Stimulated activated CD4-positive, alpha-beta T cell treated with anti-CD3 and anti-CD28 coated beads, TNF-alpha, amount 100 ng/mL, for 4 hours (primary cell): ENCODE measurements at places on chromosomes 5 and 9.
A peak's percentile ranks its signal among the peaks of the same experiment; 100 is the strongest.

GRCh38 chr5:169627551-169627950 is 9.5 kb upstream of the DOCK2 start:
- no peak for DNase-seq

GRCh38 chr5:54084696-54085095 is 225.7 kb downstream of the ARL15 start:
- DNase-seq: no peak

DNA sequence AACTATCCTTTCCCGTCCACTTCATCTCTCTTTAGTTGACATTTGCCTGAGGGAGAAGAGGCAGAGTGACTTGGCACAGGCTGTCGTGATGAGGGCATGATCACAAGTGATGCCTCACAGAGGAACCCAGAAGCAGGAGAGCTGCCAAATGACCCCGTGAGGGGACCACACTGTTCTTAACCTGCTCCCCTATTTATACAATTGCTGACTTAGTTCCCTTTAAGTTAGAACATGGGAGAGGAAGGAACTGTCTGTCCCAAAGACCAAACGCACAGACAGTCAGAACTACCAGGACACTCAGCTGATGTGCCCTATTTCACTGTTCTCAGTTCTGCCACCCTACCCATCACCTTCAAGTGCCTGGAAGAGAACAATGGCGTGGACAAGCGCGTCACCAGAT is 73.7 kb downstream of the SLC1A3 start:
- no peak for DNase-seq

- DNase-seq: no peak
Observed at GRCh38 chr5:16578474-16578883, 38.3 kb downstream of the RETREG1 start.

GRCh38 chr5:33831041-33831440 is 60.7 kb downstream of the ADAMTS12 start:
- no peak for DNase-seq

- DNase-seq: no peak
Observed at GRCh38 chr5:143886096-143886495, 74.1 kb downstream of the HMHB1 start.

DNA sequence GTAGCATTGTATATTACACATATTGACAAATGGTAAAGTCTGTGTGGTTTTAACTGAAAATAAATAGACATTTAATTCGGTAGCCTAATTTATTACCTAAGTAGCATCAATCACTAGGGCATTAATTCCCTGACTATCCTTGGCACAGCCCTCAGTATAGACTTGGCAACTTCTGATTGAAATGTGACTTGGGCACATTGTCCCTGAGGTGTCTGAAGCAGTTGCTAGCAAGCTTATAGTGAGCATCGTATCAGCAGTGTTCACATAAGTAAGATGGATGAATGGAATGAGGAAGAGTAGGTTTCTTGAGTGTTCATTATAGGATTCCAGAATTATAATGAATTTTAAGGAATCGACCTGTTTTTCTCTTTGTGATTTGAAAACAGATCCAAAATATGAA is 16.1 kb downstream of the LURAP1L start:
- no peak for DNase-seq

- DNase-seq: no peak
Observed at GRCh38 chr9:99025616-99026270, 79.2 kb upstream of the TGFBR1 start.

DNA sequence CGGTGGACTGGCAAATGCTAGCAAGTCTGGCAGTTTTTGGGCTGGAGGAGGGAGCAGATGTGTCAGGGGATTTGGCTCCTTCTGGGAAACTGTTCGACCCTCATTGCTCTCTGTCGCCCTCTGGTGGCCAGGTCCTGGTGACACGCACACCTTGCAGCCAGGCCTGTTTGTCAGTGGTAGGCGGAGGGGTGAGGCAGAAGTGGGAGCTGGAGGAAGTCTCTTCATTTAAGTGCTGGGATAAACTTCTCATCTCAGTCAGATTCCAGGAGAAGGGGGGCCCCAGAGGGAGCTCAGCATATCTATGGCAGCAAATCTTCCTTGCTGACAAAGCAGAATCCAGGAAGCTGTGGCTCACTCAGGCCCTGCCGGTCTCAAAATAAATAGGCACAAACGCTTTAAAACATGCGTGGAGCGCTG is 326.5 kb downstream of the ZSWIM6 start:
- peak; percentile 83 for DNase-seq

DNA sequence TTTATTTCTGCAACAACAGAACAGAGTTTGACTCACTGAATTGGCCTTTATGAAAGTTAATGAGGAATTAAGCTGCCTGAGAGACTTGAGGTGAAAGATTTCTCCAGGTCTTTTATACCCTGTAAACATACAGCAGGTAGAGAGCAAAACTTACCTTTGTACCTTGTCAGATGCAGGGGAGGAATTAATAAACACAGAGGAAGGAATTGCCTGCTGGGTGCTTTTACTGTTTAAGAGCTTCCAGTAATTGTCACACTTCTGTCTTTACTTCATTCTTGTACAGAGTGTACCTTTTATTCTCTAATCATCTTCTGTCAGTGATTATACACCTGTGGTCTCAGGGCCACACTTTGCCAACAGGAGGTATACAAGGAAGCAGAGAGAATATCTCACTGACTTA is 94.0 kb upstream of the GRIN3A start:
- no peak for DNase-seq

DNA sequence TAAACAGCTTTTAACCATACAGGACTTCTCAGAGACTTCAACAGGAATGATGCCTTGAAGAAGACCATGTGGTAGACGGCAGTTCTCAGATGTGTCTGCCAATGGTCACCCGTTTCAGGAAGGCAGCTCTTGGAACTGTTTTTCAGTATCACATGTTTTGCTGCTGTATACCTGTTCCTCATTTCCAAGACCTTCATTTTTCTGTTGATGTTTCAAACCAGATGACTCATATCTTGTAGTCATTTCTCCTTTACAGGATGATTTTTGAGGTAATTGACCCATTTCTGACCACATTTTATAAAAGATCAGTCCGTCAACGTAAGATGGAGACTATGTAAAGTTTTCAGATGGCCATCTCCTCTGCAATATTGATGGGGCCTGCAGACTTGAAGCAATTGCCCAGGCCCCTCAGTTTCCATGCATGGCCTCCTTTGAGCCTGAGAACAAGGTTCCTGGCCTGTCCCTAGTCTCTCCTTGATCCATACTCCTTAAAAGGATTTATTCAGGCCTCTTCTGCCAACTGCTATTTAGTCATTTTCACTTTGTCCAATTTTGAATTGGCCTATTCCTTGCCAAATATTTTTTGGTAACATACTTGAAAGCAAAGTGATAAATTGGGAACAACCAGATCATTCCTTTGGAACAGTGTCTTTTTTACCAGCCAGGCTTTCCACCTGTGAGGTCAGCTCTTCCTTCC is 128.6 kb downstream of the PDZD2 start:
- no peak for DNase-seq

DNA sequence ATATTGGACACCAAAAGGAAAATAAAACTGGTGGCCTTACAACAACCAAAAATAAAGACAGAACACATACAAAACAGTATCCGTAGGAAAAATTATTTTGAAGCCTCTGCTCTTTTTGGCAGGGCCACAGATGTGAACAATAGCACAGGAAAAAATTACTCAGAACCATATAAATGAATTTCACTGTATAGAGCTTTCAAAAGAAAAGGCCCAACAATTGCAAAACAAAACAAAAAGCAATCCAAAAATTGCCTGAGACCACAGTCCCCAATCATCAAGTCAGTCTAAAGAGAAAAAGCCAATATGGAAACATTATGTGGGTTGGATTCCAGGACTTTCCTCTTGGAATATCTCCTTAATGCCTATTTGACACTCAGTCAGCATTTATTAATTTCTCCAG is 243.8 kb downstream of the CEMIP2 start:
- no peak for DNase-seq

DNA sequence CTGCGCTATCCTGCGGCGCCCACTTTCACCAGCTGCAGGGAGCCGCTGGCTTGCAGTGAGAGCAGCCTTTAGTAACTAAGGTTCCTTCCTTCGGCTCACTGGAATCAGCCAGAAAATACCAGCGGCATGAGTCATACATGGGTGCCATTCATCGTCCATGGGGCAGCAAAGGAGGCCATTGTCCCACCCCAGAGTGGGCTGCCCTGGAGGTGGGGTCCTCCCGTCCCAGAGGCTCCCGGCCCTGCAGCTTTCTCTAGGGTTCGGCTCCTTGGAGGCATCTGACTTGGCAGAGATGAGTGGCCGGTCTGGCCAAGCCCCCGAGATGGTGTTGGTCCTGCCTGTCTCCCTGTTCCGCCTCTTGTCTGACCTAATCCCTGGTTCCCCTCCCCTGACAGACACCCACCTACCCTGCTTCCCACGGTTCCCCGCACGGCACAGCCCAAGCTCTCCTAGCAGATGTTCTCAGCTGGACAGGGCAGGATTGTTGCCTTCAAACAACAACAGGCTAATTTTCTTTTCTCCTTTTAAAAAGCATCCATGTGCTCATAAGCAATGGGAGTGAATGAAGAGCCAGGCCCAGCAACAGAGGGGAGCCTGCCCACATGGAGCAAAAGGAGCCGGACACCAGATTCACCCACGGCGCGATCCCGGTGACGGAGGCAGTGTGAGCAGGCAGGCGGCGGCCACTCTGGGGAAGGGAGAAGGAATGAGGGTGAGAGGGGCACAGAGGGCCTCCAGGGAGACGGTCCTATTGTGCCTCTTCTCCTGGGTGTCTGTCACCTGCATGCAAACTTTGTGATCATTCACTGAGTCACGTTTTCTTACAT is 97.0 kb upstream of the COL5A1 start:
- no peak for DNase-seq

DNA sequence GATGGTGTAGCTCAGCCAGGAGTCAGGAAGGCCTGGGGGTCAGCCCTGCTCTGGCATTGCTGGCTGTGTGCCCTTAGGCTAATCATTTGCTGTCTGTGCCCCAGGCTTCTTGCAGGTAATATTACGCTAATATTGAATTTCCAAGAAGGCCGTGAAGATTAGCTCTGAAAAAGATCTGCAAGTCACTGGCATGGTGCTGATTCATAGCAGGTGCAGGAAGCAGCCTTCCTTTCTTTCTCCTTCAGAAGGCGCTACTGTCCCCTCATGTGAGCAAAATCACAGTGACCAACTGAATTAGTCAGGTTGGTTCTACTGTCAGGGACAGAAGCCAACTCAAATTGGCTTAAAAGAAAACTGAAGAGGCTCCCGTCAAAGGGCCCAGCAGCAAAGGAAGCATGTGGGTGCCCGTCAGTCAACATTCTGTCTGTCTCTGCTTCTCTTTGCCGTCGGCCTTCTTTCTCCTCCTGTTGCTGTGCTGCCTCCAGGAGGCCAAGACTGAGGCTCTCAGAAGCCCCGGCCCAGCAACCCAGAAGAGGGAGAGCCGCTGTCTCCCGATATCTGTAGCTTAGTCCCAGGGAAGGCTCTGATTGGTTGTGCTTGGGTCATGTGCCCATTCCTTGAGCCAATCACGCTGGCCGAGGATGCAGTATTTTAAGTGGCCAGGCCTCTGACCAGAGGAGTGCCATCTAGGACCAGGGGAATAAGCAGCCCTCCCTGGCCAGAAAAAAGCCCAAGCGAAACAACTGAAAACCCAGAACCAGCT is 67.8 kb upstream of the NEURL1B start:
- no peak for DNase-seq

- no peak for DNase-seq
Observed at GRCh38 chr5:75050415-75050814, 1.9 kb downstream of the GCNT4 start.

DNA sequence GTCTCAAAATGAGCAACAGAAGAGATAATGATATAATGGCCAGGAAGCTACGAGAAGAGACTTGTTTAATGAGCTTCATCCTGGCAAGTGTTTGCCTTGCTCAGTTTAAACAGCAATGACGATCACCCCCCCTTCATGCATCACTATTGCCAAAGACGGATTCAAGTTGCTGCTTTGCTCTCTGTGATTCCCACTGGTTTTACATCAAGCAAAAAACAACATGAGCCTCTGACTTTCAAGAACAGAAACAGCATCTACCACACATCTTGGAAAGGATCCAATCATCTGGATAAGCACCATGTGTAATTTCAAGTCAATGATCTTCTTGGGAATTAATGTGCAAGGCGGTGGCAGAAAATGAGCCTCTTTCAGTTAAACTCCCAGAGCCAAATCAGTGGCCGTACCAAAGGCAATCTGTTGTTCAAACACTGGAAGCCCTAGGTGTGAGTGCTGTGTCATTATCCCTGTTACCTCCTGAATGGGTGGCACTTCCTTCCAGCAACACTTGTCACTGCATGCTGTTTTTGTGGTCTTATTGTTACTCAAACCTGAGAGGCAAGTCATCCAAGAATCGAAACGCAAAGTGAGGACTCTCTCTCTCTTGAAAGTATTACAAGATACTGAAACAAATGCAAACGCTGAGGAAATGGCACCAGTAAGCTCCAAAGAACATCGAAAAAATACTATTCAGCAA is 72.8 kb downstream of the MED27 start:
- no peak for DNase-seq

- no peak for DNase-seq
Observed at GRCh38 chr5:12250454-12250853, 346.2 kb upstream of the CTNND2 start.

DNA sequence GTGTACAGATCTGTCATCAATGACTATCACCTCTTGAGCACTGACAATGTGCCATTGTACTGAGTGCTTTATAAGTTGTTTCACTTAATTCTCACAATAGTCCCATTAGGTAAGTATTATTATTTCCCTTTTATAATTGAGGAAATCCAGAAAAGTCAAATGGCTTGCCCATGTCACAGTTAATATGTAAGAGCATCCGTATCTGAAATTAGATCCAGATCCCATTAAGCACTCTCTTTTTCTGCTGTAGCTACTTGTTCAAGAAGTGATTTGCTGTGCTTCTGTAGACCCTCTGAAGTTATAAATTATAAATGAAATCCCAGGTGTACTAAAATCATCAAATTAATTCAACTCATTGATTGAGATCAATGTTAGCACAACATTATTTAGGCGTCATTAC is 94.7 kb downstream of the INIP start:
- DNase-seq: no peak

DNA sequence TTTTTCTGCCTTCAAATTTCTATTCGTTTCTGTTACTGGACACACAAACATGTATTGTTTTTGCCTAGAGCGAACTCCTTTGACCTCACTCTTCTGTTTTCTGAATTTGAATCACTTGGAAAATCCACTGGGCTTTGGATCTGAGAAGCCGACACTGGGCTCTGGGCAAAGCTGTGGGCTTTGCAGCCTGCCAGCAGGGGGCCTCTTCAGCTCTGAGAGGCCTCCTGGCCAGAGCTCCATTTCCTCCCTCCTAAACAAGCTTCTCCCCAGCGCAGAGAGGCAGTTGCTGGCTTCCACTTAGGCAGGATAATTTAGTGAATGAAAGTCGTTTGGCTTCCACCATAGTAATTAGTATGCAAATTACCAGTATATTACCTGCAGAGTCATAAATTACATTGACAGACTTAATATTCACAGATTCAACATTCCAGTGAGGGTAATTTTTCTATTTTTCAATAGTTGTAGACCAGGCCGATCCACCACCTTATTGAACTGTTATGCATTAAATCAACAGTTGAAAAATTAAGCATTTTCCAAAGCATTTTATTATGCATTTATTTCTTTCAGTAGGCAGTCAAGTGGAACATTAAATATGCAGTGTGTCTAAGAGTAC is 104.0 kb upstream of the ZNF366 start:
- DNase-seq: no peak
